ENCODE measurements at places on chromosomes 6 and 20. TPM values are rescaled to one million over a fixed set of nuclear protein-coding genes. Genes with fewer than 3 reads are reported as not detected.
A peak's percentile ranks its signal among the peaks of the same experiment; 100 is the strongest.

GRCh38 chr6:37134396-37135191 lies 35.4 kb upstream of the PIM1 start:
- peak; percentile 96 for DNase-seq

GRCh38 chr6:122726649-122727048 lies 52.9 kb upstream of the FABP7 start:
- peak; percentile 37 for DNase-seq

DNA sequence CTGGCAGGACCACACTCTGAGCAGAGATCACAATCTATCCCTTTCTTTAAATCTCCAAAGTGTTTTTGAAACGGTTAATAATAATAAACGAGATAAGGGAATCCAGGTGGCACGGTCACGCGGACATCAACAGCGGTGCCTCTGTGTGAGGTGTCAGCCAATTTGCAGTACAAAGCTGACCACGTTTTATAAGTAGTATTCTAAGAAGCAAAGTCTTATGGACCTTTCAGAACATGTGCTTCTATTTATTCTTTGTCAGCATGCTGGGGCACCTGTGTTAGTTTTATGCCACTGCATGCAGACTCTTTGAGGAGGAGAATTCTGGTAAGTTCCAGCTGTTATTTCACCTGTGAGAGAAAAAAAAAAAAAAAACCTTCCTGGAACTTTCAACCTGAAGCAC lies 39.0 kb upstream of the EXOC2 start:
- DNase-seq = no peak

DNA sequence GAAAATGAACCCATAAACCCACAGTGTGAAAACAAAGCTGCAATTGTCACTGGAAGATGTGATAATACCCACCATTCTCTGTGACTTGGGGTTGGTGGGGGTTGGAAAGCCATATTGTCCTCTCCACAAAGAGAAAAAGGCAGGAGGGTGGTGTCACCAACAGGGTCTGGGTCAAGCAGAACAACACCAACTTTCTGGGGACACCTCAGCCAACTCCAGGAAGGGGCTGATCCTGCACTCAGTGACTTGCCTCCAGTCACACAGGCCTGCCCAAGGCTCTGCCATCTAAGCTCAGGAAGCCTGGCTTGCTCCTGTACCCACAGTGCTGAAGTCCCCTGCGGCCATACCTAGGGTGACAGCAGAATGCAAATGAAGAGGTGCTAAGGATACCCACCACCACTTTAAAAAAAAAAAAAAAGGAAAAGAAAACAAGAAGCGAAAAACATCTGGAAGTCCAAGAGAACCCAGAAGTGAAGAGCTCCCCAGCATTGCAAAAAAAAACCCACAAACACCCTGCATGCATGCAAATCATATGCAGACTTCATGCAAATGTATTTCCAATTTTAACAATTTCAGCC lies 110.6 kb downstream of the PREX1 start:
- no peak for DNase-seq

PLCB4 gene
- total RNA-seq = 28.3 TPM
